ENCODE measurements at places on chromosomes 16 and 17. TPM values are rescaled to one million over a fixed set of nuclear protein-coding genes. Genes with fewer than 3 reads are reported as not detected.

DNA sequence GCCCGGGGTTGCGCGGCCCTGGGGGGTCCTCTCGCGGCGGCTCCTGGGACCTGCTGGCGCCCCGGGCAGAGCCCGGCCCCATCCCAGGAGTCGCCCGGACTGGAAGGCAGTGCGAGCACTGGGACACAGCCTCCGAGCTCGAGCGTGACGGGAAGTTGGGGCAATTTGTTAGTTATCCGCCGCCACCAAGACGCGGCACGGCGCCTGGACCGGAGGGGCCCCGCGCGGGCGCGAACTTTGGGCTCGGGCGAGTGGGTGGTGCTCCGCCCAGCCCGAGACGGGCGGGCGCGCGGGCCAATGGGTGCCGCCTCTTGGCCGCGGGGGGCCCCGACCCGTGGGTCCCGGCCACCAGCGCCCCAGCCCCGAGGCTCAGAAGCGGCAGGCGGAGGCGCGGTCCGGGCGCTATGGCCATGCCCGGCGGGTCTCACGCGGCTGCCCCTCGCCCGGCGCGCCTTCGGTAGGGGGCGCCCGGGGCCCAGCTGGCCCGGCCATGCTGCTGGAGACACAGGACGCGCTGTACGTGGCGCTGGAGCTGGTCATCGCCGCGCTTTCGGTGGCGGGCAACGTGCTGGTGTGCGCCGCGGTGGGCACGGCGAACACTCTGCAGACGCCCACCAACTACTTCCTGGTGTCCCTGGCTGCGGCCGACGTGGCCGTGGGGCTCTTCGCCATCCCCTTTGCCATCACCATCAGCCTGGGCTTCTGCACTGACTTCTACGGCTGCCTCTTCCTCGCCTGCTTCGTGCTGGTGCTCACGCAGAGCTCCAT is at the start of gene ADORA2B:
ADORA2B (plus strand) TSS at position 372 of the 768 bp plus-strand sequence; CDS start at position 491, 119 bp downstream.
- DNase-seq, result peak; percentile 89

DNA sequence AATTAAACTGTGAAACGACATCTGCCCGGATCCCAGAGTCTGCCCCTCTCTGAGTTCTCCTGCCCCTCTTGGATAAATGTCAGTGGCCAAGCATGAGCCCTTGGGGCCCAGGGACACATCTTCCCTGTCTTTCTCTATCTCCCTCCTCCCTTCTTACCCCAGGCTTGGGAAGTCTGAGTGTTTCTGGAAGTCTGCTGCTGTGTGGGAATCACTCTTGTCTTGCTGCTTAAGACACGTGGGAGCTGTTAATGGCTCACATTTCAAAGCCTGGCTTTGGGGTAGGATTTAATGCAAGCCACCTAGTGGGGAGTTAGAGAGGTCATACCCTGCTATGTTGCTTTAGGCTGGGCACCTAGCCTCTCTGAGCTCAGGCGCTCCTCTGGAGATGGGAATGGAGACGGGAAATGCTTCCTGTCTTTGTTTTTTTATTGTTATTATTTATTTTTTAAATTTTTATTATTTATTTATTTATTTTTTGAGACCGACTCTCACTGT is 218.5 kb upstream of the CIBAR2 start:
- DNase-seq, result peak; percentile 81

DNA sequence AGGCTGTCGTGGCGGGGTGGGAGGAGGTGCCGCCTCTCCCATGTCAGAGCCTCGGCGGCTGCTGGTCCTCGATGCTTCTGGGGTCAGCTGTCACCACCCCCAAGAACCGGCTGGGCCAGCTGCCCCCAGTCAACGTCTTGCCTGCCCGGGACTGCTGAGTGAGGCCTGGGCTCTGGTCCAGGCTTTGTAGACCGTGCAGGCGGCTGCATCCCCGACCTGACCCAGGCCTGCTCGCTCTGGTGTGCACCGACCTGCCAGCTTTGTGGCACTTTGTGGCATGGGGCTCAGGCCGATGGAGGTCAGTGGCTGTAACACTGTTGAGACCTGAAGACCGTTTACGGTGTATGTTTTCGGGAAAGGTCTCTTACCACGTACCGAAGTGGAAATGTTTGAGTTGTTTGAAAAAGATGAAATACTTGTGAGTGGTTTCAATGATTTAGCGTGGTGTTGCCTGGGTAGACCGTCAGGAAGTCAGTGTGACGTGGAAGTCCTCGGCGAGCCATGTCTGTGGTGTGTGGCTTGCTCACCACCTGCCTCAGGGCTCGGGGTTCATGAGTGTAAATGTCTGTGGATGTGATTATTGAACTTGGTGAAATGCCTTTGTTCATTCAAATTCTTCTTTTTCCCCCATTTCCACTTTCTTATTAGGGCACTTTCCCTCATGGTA is 53.2 kb upstream of the ZNF750 start:
- no peak for DNase-seq

DNA sequence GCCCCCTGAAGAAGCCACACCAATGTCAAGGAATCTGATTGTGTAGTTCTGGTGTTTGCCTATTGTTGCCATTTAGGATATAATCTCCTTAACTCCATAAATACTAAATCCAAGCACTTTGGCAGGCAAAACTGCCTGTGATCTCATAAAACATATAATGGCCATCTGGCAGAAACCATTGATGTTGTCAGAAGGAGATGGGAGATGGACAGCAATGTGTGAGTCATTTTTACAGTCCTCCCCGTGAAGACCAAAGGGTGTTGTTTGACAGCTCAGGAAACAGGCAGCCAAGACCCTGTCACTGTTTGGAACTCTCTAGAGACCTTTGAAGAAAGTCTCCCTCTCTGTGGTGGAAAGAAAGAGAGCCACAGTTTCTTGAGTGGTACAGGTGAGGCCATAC is 454.1 kb downstream of the HS3ST3B1 start:
- peak; percentile 62 for DNase-seq

DNA sequence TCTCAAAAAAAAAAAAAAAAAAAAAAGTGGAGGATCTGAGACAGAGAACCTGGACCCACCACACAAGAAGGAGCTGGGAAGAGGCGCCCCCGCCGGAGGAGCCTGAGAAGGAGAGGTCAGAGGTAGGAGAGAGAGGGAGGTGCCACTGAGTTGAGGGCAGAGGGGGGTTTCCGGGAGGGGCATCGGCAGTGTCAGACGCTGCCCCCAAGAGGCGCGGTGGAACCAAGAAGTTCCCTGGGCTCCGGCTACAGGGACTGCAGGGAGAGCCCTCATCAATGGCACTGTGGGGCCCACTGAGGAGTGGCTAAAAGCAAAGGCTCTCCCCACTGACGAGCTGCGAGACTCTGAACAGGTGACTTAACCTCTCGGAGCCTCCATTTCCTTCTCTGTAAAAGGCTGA is 4.2 kb downstream of the CCDC42 start:
- peak; percentile 11 for DNase-seq

Gene ACE
- total RNA-seq, result not detected

GRCh38 chr16:2036200-2036966 is 9.7 kb downstream of the NHERF2 start:
- DNase-seq, result no peak

Gene KRTAP4-3
- total RNA-seq, result not detected

Gene KREMEN2
- total RNA-seq, result 1.3 TPM

Gene HS3ST2
- not detected for total RNA-seq

Gene ACSM5
- 0.91 TPM for total RNA-seq

DNA sequence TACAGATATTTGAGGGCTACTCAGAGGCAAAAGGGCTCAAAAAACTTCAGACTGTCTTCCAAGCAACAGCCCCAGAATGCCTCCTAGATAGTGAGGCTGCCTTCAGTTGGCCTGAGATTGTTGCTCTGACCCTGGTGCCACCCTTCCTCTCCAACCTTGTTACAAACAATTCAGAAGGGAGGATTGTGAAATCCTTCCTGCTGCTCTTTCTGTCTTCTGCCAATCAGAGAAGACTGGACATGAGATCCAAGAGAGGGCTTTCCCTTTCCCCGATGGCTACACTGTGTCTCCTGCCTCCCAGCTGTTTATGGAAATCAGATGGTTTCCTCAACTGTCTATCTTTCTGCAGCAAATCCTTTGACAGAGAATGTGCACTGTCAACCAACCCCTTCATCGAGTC is 419.9 kb downstream of the CDH13 start:
- DNase-seq, result no peak

GRCh38 chr17:69447726-69448125 is 33.2 kb downstream of the MAP2K6 start:
- DNase-seq, result no peak

Gene CACNG3
- not detected for total RNA-seq

- no peak for DNase-seq
Measured at GRCh38 chr17:77246110-77247047, 105.6 kb downstream of the SEC14L1 start.

Gene PRAC2
- total RNA-seq, result not detected

Gene FGF11
- total RNA-seq, result 3.0 TPM

Gene ITGAL
- not detected for total RNA-seq

DNA sequence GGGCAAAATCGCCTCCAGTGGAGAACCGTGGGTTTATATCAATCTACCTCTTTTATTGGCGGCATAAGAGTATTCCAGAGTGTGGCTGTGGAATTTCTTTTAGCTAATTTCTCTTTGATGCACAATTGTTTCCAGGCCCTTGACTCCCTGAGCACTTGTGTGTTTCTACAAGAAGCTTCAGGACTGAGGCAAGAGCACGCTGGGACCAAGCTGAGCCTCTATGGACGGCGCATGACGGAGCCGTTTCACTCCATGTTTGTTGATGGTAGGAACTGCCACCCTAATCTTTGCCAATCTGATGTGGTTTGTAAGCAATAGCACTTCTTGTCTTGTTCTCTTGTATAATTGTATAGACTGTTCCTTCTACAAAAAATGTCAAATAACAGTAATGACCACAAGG is 11.2 kb upstream of the ANKRD40CL start:
- no peak for DNase-seq

DNA sequence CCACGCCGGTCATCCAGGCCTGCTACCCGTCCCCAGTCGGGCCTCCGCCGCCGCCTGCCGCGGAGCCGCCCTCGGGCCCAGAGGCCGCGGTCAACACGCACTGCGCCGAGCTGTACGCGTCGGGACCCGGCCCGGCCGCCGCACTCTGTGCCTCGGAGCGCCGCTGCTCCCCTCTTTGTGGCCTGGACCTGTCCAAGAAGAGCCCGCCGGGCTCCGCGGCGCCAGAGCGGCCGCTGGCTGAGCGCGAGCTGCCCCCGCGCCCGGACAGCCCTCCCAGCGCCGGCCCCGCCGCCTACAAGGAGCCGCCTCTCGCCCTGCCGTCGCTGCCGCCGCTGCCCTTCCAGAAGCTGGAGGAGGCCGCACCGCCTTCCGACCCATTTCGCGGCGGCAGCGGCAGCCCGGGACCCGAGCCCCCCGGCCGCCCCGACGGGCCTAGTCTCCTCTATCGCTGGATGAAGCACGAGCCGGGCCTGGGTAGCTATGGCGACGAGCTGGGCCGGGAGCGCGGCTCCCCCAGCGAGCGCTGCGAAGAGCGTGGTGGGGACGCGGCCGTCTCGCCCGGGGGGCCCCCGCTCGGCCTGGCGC is 2.4 kb downstream of the HIC1 start:
- no peak for DNase-seq

DNA sequence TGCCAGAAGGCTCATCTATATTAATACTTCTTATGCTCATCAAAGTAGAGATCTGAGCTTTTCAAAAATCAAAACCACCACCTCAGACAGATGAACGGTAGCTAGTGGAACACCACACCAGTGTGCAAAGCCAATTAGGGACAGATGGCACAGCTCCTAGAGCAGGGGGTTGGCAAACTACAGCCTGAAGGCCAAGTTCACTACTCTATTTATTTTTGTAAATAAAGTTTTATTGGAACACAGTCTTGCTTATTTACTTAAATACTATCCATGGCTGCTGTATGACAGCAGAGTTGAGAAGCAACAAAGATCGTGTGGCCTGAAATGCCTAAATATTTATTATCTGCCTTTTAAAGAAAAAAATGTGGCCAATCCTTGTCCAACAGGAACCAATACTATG is 56.8 kb downstream of the AMFR start:
- no peak for DNase-seq

Data from Daoy (cell line).